ENCODE measurements at places on chromosomes 16 and 17. TPM values are rescaled to one million over a fixed set of nuclear protein-coding genes. Genes with fewer than 3 reads are reported as not detected.

TERB1 gene
- not detected for total RNA-seq

CD300E gene
- total RNA-seq: 0.52 TPM

GPR179 gene
- not detected for total RNA-seq

ACBD4 gene
- total RNA-seq: 3.1 TPM
